Dermis blood vessel endothelial cell (primary cell): ENCODE measurements at places on chromosomes 1 and 21. TPM values are rescaled to one million over a fixed set of nuclear protein-coding genes. Genes with fewer than 3 reads are reported as not detected.

- DNase-seq: peak; percentile 69
These were observed 2.5 kb downstream of the DISC1 start for GRCh38 chr1:231629132-231629531.

DNA sequence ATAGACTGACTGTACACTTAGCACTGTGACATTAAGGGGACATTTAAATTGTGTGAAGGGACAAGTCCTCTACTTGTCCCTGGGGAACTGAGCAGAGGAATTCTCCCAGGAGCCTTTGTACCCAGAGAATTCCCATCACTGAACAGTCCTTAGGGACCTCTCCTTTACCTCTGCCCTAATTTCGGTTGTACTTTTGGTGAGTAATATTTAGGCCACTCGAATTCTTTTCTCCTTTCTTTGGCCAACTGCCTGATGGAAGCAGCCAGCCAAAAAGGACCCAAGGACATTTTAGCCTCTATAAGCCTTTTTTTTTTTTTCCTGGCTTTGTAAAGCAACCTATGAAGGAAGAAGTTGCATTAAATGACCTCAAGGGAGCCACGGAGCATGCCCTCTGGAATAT is 71.5 kb downstream of the NR5A2 start:
- DNase-seq: no peak

GRCh38 chr1:59412718-59413326 is 115.9 kb downstream of the FGGY start:
- DNase-seq: no peak

SMCP gene
- total RNA-seq: not detected in 2 replicates

OPRD1 gene
- under 0.01 TPM in 1 of 2 replicates, not detected in the other for total RNA-seq

CSF3R gene
- total RNA-seq: not detected in 2 replicates

S100A16 gene
- total RNA-seq: 581 and 601 TPM in 2 replicates
